Trophoblast cell (in vitro differentiated cells and primary cell): ENCODE measurements at places on chromosomes 5 and 9.

DNA sequence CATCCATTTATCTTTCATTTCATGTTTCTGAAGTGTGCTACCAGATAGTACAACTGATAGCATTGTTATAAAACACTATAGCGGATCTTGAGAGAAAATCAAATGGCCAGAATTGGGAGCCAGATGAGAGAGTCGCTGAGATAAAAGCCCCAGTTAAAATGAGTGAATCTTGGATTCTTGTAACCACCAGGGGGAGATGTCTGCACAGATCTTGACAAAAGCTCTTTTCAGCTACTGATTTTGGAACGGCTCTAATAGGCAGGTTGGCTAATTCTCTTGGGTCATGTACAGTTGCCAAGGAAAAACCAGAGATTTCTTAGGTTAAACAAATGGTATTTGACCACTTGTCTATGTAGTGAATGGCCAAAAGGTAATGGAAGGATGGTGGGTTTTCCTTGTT is 21.7 kb downstream of the F2RL2 start:
- H3K27me3 ChIP-seq = no peaks in the 10 kb centered on the region
- H3K4me1 ChIP-seq = no peaks in the 10 kb centered on the region

DNA sequence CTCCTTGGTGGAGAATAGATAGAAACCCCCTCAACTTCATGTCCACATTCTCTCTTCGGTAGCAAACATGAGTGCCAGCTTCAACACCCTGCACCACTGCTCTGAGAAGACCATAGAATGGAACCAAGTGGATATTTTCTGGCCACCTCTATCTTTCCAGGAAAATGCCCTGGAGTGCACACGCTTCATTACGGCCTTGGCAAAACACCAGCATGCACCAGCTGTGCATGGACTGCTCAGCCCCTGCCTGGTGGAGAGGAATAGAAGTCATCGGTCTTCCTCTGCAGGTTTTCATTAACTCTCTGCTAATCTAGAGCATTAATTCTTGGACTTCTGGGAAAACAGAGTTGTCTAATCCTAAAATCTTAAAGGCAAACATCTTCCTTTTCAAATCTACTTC is 211.6 kb upstream of the TMEM161B start:
- H3K4me1 ChIP-seq = no peaks in the 10 kb centered on the region
- DNase-seq = no peak
- H3K4me3 ChIP-seq = no peak overlapping the region
- no peak overlapping the region for H3K27ac ChIP-seq
- H3K36me3 ChIP-seq = no peaks in the 10 kb centered on the region

DNA sequence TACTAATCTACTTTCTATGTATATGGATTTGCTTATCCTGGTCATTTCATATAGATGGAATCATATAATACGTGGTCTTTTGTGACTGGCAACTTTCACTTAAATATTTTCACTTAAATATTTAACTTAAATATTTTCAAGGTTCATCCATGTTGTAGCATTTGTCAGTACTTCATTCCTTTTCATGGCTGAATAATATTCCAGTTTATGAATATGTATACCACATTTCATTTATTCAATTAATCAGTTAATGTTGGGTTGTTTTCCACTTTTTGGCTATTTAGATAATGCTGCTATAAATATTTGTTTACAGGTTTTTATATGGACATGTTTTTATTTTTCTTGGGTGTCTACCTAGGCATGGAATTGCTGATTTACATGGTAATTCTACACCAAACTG is 7.7 kb downstream of the PRRC1 start:
- H3K27me3 ChIP-seq = no peaks in the 10 kb centered on the region
- H3K4me3 ChIP-seq = no peak overlapping the region
- peaks cover 16% of the 10 kb centered on the region for H3K36me3 ChIP-seq
- no peaks in the 10 kb centered on the region for H3K4me1 ChIP-seq
- no peak for DNase-seq

- H3K4me3 ChIP-seq = no peak overlapping the region
- H3K27ac ChIP-seq = no peak overlapping the region
- H3K4me1 ChIP-seq = peaks cover 6% of the 10 kb centered on the region
- no peak for DNase-seq
- no peaks in the 10 kb centered on the region for H3K27me3 ChIP-seq
Measured at GRCh38 chr9:445033-445432, 230.4 kb downstream of the DOCK8 start.

GRCh38 chr9:16668734-16669295 is 201.7 kb downstream of the BNC2 start:
- no peak overlapping the region for H3K27ac ChIP-seq
- no peaks in the 10 kb centered on the region for H3K27me3 ChIP-seq
- no peak for DNase-seq

DNA sequence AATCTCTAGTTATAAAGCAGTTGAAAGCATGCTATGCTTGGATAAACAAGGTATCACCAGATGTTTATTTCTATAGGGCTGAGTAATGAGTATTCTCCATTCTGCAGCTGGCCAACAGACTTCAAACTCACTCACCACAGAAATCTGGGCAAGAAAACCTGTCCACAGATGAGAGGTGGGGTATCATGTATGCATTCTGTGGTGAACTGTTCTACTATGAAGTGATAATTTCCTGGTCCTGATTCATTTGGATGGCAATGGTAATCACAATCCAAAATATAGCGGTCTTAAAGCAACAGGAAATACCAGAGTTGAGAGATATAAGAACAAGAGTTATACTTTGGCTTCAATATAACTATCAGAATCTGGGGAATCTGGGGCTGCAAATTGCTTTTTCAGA is 65.9 kb upstream of the EFNA5 start:
- no peaks in the 10 kb centered on the region for H3K4me1 ChIP-seq
- no peak overlapping the region for H3K4me3 ChIP-seq
- H3K27ac ChIP-seq = no peak overlapping the region
- no peak for DNase-seq
- no peaks in the 10 kb centered on the region for H3K36me3 ChIP-seq
- H3K27me3 ChIP-seq = no peaks in the 10 kb centered on the region

DNA sequence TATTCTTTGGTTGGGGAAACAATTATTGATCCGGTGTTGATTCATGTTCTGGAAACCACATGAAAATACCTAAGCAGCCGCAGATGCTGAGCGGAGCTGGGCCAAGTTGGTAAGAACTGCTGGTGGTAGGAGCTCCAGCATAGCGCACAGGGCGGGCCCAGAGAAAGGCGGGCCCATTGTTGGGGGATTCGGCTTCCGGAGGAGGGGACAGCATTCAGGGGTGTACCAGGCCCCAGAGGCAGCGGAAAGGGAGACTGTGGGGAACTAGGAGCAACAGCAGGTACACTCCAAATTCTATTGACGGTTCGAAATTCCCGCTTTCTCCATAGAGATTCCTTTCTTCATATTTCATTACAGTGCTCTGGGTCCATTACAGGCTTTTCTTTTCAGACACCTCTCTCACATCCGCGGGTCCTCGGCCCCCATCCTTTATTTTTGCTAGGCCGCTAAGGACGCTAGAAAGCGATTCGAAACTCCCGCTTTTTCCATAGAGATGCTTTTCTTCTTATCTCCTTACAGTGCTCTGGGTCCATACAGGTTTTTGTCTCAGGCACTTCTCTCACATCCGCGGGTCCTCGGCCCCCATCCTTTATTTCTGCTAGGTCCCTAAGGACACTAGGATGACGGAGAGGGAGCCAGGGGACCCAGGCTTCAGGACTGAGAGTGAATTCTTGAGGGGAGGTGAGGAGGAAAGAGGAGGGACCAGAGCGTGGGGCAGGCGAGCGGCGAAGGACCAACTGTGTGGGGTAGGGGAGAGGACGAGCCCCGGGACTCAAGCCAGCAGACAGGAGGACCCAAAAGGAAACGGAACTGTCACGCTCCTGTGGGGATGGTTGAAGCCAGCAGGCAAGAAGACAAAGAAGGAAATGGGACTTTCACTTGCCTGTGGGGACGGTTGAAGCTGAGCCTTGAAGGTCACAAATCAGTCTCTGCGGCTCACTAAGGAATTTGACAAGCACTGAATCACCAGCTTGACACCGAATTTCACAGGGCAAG is at the start of gene CCDC152:
CCDC152 (plus strand) TSS at position 213 of the 996 bp plus-strand sequence. CDS start 2,304 bp downstream, outside the sequence.
- H3K4me3 ChIP-seq = peak within 1 kb of the TSS; percentile 37
- no peaks in the 10 kb centered on the region for H3K27me3 ChIP-seq
- H3K27ac ChIP-seq = no peak within 1 kb of the TSS
- DNase-seq = no peak
- H3K36me3 ChIP-seq = no peaks in the 10 kb centered on the region
- peaks cover 4% of the 10 kb centered on the region for H3K4me1 ChIP-seq

GRCh38 chr9:104617418-104617817 is 586 bp downstream of the OR13C9 start:
- H3K27ac ChIP-seq = no peak overlapping the region
- no peaks in the 10 kb centered on the region for H3K27me3 ChIP-seq
- no peak for DNase-seq
- H3K36me3 ChIP-seq = no peaks in the 10 kb centered on the region

GRCh38 chr5:61767231-61768080 is 435.4 kb downstream of the ZSWIM6 start:
- no peak overlapping the region for H3K27ac ChIP-seq
- no peaks in the 10 kb centered on the region for H3K27me3 ChIP-seq
- no peaks in the 10 kb centered on the region for H3K4me1 ChIP-seq

DNA sequence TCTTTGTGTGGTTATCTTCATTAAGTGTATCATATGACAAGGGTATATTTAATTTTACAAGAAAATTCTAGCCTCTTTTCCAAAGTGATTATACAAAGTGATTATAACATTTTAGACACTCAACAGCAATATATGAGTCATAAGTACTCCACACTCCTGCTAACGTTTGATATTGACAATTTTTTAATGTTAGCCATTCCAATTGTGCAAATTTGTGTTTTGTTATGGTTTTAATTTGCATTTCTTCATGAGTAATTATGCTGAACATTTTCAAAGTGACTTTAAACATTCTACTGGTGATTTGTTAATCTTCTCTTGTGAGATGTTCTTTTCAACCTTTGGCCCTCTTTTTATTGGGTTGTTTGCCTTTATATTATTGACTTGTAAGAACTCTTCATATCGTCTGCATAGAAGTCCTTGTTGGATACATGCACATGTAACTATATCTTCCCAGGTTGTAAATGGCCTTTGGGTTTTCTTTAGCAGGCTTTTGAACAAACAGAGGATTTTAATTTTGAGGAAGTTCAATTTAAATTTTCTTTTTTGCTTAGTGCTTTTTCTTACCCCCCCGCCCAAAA is 771.6 kb upstream of the ZNF608 start:
- no peaks in the 10 kb centered on the region for H3K27me3 ChIP-seq
- H3K36me3 ChIP-seq = no peaks in the 10 kb centered on the region
- no peak overlapping the region for H3K27ac ChIP-seq
- H3K4me1 ChIP-seq = no peaks in the 10 kb centered on the region

DNA sequence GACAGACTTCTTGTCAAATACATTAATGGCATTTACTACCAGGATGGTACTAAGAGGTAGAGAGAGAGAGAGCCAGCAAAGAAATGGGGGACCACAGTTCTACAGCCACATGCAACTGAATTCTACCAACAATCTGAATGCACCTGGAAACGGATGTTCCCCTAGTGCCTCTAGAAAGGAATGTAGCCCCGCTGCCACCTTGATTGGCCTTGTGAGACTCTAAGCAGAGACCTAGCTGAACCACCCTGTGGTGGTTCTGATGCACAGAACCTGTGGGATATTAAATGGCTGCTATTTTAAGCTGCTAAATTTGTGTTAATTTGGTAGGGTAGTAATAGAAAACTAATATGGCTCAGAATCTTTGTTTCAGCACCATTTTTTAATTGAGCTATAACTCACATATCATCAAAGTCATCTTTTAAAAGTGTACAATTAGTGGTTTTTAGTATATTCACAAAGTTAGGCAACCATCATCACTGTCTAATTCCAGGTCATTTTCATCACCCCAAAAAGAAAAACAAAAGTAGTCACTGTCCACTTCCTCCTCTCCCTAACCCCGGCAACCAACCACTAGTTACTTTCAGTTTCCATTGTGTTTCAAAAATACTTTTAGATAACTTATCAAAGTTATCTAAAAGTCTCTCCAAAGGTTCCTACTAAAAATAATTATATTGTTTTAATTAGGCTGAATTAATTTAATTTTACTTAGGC is 51.7 kb downstream of the CPLANE1 start:
- H3K27me3 ChIP-seq = no peaks in the 10 kb centered on the region
- no peak overlapping the region for H3K27ac ChIP-seq
- peaks cover 12% of the 10 kb centered on the region for H3K36me3 ChIP-seq

GRCh38 chr5:18652404-18653215 is 1018.4 kb downstream of the TAF11L14 start:
- H3K36me3 ChIP-seq = no peaks in the 10 kb centered on the region
- no peaks in the 10 kb centered on the region for H3K27me3 ChIP-seq
- H3K4me1 ChIP-seq = no peaks in the 10 kb centered on the region
- no peak for DNase-seq
- no peak overlapping the region for H3K27ac ChIP-seq

DNA sequence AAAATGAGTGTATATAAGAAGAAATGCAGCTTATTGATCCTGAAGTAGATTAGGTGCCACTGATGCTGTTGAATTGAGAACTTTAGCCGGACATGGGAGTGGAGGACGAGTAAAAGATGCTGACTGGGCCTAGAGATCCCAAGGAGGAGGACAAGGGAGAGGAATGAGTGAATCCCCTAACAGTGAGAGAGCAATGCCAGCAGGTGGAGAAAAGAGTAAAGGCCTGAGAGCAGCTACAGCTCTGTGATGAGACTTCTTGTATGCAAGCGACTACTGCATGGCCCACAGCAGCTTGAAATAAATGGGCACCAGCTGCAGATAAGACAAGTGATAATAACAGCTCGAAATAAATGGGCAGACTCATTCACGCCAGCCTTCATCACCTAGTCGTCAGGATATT is 44.5 kb upstream of the JMY start:
- DNase-seq = no peak
- H3K4me3 ChIP-seq = no peak overlapping the region
- no peaks in the 10 kb centered on the region for H3K4me1 ChIP-seq
- H3K27ac ChIP-seq = no peak overlapping the region
- no peaks in the 10 kb centered on the region for H3K27me3 ChIP-seq
